Activated naive CD4-positive, alpha-beta T cell (primary cell): ENCODE measurements at places on chromosomes 2 and 18.

GRCh38 chr18:77131100-77131651 is 1.4 kb downstream of the MBP start:
- DNase-seq: no peak

- DNase-seq: no peak
These were observed 26.8 kb downstream of the ADRA2B start for GRCh38 chr2:96089356-96090195.

DNA sequence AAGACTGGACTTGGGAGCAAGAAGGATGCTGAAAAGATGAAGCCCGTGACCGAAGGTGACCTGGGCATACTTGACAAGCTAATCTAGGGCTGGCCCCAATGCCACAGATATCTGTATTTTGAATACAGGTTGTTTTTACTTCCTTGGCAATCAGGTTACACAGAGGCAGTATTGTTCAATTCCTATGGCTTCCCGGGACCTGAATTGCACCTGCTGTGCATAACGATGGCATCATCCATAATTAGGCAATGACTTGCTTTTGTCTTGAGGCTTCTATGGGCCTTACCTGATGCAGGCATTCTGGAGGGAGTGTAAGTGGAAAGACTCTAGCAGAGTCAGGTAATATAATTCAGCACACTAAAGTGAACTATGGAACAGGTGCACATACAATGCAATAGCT is 60.6 kb upstream of the CUL3 start:
- no peak for DNase-seq

- no peak for DNase-seq
These were observed 279.7 kb downstream of the MBD5 start for GRCh38 chr2:148300544-148300943.

DNA sequence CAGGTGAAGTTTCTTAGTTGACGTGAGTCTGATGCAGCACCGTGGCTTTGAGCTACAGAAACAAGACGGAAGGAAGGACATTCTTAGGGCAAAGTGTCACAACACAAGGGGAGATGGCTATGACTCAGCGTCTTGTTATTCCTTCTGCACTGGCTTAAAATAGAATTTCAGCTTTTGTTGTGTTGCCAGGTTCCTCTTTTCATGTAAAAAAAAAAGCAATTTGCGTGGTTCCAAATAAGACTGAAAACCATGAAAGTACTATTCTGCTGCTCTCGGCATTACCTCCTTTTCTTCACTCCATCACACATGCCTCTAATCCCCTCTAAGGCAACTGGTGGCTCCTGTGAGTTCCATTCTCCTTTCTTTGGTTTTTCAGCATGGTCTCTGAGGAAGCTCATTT is 150.1 kb downstream of the ANTXR1 start:
- no peak for DNase-seq

DNA sequence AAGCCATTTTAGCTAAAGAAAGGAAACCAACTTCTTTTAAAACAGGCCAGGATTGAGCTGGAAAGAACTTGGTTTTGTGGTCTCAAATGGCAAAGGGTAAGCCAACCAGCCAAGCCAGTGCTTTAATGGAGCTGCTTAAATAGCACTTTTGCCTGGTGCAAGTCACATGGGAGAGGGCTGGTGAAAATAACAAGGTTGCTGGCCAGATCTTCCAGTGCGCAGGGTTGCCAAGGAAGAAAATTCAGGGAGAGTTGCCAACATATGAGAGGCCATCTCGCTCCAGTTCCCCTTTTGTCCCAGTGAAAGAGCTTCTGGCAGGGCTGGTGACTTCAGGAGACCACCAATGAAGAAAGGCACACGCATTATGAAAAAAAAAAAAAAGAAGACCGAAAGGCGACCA is 57.3 kb downstream of the IRS1 start:
- no peak for DNase-seq

- no peak for DNase-seq
These were observed 216.7 kb downstream of the GBX2 start for GRCh38 chr2:235951493-235951892.

DNA sequence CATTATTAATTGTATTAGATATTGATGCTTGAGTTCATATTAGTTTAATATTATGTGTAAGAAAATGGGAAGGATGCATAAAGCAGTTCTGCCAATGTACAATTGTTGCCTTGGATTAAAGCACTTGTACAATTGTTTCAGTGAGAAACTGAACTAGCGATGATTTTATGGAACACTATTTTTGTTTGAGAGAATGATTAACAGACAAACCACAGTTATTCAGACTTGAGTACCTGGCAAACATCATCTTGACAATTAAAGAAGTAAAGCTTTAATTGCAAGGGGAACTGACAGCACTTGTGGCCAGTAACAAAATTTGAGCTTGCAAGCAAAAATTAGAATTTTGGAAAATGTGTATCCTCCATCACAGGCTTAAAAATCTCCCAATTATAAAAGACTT is 214.3 kb downstream of the RIT2 start:
- no peak for DNase-seq

GRCh38 chr2:216235896-216236295 is 126.7 kb downstream of the XRCC5 start:
- no peak for DNase-seq

- DNase-seq: no peak
These were observed 72.1 kb downstream of the DDX1 start for GRCh38 chr2:15663802-15664201.

DNA sequence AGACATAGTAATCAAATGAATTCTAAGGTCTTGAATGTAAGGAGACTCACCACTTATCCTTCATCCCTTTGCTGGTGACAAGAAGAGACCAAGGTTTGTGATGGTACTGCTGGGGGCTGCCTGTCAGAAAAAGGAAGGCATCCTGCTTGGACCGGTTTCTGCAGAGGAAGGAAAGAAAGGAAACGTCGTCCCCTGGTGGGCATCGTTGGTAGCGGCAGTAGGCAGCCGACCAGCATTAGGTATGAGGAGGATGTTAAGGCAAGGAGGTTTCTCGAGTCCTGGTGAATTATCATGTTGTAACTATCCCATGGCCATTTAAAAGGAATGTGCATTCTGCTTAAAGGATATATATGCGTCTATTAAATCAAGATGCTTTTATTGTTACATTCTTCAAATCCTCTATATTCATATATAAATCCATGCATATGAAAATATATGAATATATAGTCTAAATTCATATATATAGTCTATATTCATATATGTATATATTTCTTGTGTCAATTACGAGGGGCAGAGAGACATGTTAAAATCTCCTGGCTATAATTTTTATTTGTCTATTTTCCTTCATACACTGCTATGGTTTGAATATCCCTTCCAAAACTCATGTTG is 94.4 kb upstream of the TGFA start:
- DNase-seq: peak; percentile 34

DNA sequence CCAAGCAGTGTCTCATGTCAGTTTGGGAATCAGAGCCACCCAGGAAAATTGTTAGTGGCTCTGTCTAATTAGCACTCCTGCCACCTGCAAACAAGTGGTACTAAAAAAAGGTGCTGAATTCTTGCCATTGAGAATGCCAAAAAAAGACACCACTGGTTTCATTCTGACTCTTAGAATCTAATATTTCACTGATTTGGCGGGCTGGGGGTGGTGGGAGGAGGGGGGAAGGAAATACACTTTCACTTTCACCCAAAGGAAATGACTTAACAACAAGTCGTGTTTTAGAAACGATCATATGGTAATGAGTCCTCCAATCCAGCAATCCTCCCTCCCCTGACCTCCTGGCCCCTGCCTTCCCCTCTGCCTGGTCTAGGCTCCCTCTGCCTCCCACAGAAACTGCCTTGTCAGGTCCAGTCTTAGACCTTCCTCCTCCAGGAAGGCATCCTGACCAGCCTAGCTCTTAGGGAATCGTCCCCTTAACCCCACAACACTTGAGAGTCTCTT is 4.4 kb upstream of the KLHL29 start:
- DNase-seq: no peak

DNA sequence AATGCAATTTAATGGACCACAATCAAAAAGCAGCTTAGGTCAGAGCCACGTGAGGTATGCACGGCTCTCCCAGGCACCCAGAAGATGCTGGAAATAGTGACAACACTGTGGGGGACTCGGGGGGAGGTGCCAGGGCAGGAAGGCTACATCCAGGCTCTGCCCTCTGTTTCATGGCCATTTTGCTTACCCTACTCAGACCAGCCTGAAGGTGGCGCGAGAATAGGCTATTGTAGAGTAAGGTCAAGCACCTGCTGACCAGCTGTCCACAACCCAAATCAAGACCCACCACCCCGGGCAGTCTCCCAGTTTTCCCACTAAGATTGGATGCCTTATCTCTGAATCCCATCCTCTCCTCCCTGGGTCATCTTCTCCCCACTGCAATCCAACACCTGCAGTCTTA is 115.7 kb downstream of the VIT start:
- DNase-seq: no peak

- no peak for DNase-seq
These were observed 90.5 kb downstream of the GALNT1 start for GRCh38 chr18:35671966-35672603.

- no peak for DNase-seq
These were observed 282.3 kb downstream of the EIPR1 start for GRCh38 chr2:3094999-3095958.

DNA sequence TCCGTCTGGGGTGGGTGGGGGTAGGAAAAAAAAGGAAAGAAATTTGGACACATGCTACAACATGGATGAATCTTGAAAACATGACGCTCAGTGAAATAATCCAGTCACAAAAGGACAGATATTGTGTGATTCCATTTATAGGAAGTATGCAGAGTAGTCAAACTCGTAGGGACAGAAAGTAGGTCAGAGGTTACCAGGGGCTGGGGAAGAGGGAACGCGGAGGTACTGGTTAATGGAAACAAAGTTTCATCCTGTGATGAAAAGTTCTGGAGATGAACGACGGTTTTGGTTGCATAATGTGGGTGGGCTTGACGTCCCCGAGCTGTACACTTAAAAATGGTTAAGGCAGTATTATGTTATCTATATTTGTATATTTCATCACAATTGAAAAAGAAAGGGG is 4.5 kb upstream of the SFTPB start:
- no peak for DNase-seq

DNA sequence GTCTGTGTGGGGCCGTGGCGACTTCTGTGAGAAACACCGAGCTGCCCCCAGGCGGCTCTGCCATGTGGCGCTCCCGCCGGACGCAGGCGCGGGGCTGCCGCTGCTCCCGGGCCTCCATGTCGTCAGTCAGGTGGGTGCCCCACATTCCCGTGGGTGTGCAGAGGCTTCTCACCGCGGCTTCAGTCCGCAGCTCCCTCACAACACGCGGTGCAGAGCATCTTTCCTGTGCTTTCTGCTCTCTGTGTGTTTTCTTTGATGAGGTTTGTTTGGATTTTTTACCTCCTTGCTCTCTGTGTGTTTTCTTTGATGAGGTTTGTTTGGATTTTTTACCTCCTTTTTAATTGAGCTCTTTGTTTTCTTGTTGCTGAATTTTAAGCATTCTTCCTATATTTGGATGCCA is 13.0 kb downstream of the AQP12A start:
- DNase-seq: no peak

DNA sequence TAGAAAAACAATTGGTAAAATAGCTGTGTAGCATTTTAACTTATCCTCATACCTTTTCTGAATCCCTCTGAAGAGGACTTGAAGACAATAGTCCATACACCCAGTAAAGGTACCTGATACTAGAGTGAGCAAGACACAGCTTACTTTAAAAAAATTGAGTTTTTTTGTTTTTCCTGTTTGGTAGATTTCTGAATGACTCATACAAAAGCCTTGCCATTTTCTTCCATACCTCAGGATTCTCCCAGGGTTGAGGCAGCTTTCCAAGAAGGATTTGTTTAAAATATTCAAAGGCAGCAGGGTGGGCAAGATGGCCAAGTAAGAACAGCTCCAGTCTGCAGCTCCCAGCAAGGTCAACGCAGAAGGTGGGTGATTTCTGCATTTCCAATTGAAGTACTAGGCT is 551.0 kb upstream of the LRATD1 start:
- no peak for DNase-seq

GRCh38 chr2:241867776-241868420 is 1.6 kb upstream of the RTP5 start:
- DNase-seq: no peak

GRCh38 chr2:14232217-14232616 is 400.3 kb upstream of the LRATD1 start:
- DNase-seq: no peak

GRCh38 chr2:164430166-164430783 is 191.0 kb downstream of the GRB14 start:
- DNase-seq: no peak
